ENCODE measurements at places on chromosomes 3 and 15.

DNA sequence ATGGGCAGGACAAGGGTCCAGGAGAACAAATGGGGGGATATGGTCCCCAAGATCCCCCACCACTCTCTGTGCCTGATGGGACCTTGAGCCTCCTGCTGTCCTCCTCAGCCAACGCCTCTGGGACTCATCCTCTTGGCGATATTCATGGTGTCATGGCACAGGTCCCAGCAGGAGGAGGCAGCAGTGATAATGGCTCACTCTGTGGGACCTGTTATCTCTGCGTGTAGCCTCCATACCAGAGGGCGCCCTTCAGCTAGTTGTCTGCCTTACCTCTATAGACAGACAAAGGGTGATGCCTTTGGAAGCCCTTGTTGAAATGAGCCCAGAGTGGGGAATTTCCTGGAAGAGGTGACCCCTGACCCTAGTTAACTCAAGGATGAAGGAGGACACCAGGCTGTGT lies 7.4 kb downstream of the ZBTB47 start:
- no peaks in the 10 kb centered on the region for H3K36me3 ChIP-seq
- H3K27me3 ChIP-seq: no peaks in the 10 kb centered on the region
- no peak overlapping the region for H3K27ac ChIP-seq

DNA sequence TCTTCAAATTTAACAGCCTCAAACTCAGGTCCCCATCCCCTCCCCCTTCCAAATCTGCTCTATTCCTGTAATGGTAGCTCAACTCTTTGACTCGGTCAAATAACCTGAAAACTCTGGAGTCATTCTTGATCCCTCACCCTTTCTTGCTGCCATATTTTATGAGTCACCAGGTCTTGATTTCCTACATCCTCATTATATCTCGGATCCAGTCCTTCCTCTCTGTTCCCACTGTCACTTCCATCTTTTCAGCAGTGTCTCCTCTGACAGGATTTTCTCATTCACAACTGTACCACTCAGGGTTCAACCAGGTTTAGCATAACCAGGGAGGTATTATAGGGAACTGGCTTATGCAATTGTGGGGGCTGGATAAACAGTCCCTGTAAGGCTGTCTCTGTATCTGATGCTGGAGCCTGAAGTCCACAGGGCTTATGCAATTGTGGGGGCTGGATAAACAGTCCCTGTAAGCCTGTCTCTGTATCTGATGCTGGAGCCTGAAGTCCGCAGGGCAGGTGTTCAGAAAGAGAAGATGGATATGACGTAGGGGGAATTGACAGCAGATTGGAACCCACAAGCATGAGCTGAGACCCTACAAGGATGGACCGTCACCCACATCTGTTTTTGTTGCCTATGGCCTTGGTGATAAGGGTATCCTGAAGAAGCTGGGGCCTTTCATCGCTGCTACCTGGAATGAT lies 9.1 kb upstream of the FETUB start:
- H3K4me3 ChIP-seq: no peak overlapping the region
- no peaks in the 10 kb centered on the region for H3K27me3 ChIP-seq
- H3K4me1 ChIP-seq: peaks cover 13% of the 10 kb centered on the region
- DNase-seq: no peak
- H3K36me3 ChIP-seq: no peaks in the 10 kb centered on the region

- no peaks in the 10 kb centered on the region for H3K36me3 ChIP-seq
- H3K4me3 ChIP-seq: peak overlapping the region; percentile 37
- H3K27me3 ChIP-seq: no peaks in the 10 kb centered on the region
- H3K4me1 ChIP-seq: peaks cover 14% of the 10 kb centered on the region
These were observed 701 bp downstream of the EIF5A2 start for GRCh38 chr3:170907637-170908234.

GRCh38 chr3:122690096-122690495 lies 9.5 kb downstream of the PARP14 start:
- no peak overlapping the region for H3K4me3 ChIP-seq
- peaks cover 22% of the 10 kb centered on the region for H3K4me1 ChIP-seq
- H3K36me3 ChIP-seq: peaks cover 10% of the 10 kb centered on the region
- DNase-seq: no peak
- no peak overlapping the region for H3K27ac ChIP-seq
- H3K27me3 ChIP-seq: no peaks in the 10 kb centered on the region

DNA sequence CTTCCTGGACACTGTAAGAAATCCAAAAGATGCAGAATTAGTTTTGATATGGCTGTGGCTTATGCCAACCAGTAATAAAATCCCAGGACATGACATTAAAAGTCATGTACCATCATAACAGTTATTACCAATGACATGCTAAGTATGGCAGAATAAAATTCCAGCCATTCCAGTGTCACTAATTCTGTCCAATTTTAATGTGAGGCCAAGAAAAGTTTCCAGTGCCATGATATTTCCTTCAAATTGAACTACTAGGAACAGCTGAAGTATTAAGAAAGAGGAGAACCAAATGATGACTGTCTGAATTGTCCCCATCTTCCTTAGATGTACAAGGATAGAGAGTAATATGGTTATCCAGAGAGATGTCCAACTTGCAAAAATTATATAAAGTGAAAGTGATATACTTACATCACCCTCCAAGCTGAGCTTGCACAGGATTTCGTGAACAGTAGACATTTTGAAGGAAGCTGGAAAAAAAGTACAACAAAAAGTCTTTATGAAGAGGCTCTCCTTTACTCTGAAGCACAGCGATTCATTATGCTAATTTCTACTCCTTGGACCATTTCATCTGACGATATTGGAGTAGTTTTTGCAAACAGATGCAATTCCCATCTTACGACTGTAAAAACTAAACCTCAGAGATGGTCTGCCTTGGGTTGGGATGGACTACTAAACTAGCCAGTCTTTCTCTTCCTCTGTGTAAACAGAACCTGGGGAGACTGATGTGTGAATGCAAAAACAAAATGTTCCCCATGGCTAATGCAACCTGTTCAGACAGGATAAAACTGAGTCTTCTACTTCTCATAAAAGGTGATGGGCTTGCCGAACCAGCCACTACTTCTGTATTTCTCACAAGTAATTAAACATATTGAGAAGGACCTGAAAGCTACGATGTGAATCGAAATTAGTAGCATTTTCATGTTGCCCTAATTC lies 11.9 kb downstream of the ANXA2 start:
- no peaks in the 10 kb centered on the region for H3K36me3 ChIP-seq
- H3K27ac ChIP-seq: no peak overlapping the region
- DNase-seq: no peak
- no peak overlapping the region for H3K4me3 ChIP-seq
- H3K27me3 ChIP-seq: no peaks in the 10 kb centered on the region

DNA sequence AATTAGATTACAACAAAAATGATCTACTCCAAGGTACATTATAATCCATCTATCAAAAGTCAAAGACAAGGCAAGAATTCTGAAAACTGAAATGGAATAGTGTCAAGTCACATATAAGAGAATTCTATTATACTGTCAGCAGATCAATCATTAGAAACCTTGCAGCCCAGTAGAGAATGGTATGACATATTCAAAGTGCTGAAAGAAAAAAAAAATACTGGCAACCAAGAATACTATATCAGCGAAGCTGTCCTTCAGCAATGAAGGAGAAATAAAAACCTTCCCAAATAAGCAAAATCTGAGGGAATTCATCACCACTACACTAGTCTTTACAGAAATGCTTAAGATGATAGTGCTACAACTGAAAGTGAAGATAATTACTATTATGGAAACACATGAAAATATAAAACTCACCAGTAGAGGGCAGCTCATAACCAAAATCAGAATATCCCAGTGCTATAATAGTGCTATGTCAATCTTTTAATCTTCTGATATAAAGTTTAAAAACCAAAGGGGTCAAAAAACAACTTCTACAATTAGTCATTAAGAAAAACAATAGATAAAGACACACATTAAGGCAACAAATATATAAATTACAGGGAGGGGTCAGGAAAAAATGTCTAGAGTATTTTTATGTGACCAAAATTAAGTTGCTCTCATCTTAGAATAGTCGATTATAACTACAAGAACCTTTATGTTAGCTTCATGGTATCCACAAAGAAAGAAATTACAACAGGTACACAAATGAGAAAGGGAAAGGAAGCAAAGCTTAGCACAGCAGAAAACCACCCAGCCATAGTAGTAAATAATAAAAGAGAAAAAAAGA lies 190.7 kb upstream of the CNTN6 start:
- no peaks in the 10 kb centered on the region for H3K4me1 ChIP-seq
- H3K27me3 ChIP-seq: no peaks in the 10 kb centered on the region
- no peaks in the 10 kb centered on the region for H3K36me3 ChIP-seq
- no peak overlapping the region for H3K4me3 ChIP-seq

GRCh38 chr15:56678571-56678970 lies 54.7 kb downstream of the ZNF280D start:
- no peak overlapping the region for H3K4me3 ChIP-seq
- no peaks in the 10 kb centered on the region for H3K36me3 ChIP-seq
- H3K4me1 ChIP-seq: no peaks in the 10 kb centered on the region
- H3K27me3 ChIP-seq: no peaks in the 10 kb centered on the region

DNA sequence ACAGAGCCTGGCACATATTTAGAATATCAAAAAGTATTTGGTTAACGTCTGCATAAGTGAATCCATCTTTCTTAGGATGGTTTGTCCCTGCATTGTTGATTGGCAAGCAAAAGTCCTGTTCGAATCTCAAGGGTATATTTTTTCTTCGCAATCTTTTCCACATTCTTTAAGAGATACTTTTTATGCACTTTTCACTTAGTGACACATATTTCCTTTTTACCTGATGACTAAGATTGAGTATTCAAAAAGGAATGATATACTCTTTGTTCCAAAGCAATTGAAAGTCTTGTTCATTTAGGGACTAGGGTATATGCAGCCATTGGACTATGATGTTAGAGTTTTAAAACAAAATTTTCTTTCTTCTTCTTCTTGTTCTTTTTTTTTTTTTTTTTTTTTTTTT lies 349.9 kb downstream of the NLGN1 start:
- H3K27me3 ChIP-seq: no peaks in the 10 kb centered on the region
- H3K36me3 ChIP-seq: no peaks in the 10 kb centered on the region
- H3K4me1 ChIP-seq: no peaks in the 10 kb centered on the region
- DNase-seq: no peak
- no peak overlapping the region for H3K4me3 ChIP-seq

GRCh38 chr3:147943265-147943945 lies 534.2 kb downstream of the ZIC1 start:
- H3K27ac ChIP-seq: no peak overlapping the region
- DNase-seq: no peak
- H3K4me1 ChIP-seq: no peaks in the 10 kb centered on the region
- H3K27me3 ChIP-seq: no peaks in the 10 kb centered on the region

DNA sequence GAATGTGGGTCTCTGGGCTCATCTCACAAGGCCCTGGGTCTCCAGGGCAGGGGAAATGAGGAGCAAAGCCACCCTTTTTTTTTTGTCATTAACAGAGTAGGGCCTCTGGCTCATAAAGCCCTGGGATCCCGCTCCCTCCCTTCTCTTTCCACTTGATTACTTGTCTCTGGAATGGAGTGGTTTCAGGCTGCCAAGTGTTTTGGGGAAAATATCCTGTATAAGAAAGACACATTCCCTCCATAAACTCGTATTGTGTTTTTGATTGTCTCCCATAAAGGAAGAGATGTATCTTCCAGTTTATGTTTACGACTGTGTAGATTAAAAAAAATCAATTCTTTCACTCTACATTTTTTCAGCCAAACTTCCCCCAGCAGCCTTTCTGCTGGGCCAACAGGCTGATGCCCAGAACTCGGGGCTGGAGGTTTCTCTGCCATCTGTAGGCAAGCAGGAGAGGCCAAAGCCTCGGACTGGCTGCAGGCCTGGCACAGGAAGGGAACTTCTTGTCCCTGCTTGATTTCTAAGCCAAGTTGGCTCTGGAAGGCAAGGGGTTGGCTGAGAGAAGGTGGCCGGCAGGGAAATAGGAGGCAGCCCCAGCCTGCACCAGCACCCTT lies 49.4 kb upstream of the INSYN1 start:
- no peak overlapping the region for H3K4me3 ChIP-seq
- no peak overlapping the region for H3K27ac ChIP-seq
- no peaks in the 10 kb centered on the region for H3K36me3 ChIP-seq
- no peaks in the 10 kb centered on the region for H3K4me1 ChIP-seq
- H3K27me3 ChIP-seq: no peaks in the 10 kb centered on the region

DNA sequence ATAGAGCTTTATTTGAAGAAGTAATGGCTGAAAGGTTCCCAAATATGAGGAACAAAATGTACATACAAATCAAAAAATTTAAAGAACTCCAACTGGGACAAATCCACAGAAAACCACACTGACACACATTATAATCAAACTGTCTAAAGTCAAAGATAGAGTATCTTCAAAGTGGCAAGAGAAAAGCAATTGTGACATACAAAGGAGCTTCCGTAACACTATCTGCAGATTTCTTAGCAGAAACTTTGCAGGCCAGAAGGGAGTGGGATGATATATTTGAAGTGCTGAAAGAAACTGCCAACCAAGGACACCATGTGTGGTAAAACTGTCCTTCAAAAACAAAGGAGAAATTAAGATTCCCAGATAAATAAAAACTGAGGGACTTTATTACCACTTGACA lies 91.9 kb downstream of the SENP2 start:
- DNase-seq: no peak
- no peak overlapping the region for H3K27ac ChIP-seq
- no peaks in the 10 kb centered on the region for H3K27me3 ChIP-seq
- no peaks in the 10 kb centered on the region for H3K4me1 ChIP-seq
- H3K4me3 ChIP-seq: no peak overlapping the region

GRCh38 chr15:101482526-101483371 lies 6.8 kb downstream of the PCSK6 start:
- peaks cover 2% of the 10 kb centered on the region for H3K4me1 ChIP-seq
- H3K36me3 ChIP-seq: no peaks in the 10 kb centered on the region
- no peaks in the 10 kb centered on the region for H3K27me3 ChIP-seq

DNA sequence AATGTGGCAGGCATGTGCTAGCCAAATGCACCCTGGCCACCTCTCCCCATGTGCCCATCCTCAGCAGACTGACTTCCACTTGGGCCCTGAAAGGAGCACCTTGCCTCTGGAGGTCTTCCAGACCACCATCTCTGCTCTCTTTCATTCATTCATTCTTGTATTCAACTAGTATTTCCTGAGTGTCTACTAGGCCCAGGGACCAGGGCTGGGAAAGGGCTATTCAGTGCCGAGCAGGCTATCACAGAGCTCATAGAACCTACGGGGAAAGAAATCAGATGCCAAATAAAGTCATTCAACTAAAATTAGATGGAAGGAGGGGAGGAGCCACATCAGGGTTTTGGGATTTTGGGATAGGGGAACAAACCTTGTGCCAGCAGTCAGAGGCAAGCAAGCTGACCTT lies 18.9 kb downstream of the PRR23A start:
- no peak for DNase-seq
- no peak overlapping the region for H3K4me3 ChIP-seq
- no peaks in the 10 kb centered on the region for H3K27me3 ChIP-seq
- no peaks in the 10 kb centered on the region for H3K4me1 ChIP-seq
- no peaks in the 10 kb centered on the region for H3K36me3 ChIP-seq
- H3K27ac ChIP-seq: no peak overlapping the region

- no peak overlapping the region for H3K27ac ChIP-seq
- no peak overlapping the region for H3K4me3 ChIP-seq
- DNase-seq: no peak
- H3K27me3 ChIP-seq: no peaks in the 10 kb centered on the region
These were observed 12.2 kb downstream of the APBA2 start for GRCh38 chr15:28897861-28898585.
